ENCODE measurements at places on chromosomes 13 and 19.

DNA sequence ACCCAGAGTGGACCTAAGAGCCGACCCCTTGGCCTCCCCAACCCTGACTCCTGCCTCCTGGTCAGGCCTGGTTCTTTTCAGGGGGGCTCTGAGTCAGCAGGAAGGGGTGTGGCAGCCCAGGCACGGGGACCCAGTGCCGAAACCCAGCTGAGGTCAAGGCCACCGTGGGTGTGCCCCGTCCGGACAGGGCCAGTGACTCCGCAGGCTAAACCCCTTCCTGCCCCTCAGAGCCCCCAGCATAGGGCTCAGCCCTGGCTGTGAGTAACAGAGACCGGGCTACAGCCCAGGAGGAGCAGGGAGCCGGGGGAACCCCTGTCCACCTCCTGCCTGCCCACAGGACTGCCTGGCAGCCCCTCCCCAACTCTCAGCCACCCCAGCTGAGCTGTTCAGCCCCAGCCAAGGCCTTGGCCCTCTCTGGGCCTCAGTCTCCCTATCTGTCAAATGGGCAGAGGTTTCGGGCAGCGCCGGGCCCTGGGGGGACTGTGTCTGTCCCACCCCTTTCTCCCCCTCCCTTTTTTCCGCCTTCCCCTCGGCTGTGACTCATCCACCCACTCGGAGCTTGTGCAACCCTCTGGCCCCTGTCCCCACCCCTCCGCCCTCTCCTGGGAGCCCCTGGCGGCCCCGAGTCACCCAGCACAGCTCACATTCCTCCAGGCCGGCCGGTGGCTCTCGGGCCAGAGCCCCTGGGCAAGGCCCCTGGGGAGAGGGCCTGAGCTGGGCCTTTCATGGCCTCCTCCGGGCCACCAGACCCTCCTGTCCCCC, 8.6 kb downstream of the ZBTB7A start:
- peak; percentile 94 for DNase-seq

GRCh38 chr19:11814700-11815035, 595 bp downstream of the ZNF440 start:
- peak; percentile 23 for DNase-seq

DNA sequence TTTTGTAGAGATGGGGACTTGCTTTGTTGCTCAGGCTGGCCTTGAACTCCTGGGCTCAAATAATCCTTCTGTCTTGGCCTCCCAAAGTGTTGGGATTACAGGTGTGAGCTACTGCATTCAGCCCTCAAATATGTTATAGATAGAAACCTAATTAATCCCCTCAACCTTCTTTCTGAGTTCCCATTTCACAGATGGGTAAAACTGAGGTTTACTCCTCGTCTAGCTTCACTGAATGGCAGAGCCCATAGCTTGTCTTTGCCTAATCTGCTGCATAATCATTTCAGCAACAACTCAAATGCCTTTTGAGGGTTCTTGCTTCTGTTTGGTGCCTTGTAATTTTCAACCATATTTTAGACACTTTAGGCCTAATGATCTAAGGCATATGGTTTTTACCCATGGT, 36.0 kb upstream of the ADGRE1 start:
- DNase-seq = no peak

DNA sequence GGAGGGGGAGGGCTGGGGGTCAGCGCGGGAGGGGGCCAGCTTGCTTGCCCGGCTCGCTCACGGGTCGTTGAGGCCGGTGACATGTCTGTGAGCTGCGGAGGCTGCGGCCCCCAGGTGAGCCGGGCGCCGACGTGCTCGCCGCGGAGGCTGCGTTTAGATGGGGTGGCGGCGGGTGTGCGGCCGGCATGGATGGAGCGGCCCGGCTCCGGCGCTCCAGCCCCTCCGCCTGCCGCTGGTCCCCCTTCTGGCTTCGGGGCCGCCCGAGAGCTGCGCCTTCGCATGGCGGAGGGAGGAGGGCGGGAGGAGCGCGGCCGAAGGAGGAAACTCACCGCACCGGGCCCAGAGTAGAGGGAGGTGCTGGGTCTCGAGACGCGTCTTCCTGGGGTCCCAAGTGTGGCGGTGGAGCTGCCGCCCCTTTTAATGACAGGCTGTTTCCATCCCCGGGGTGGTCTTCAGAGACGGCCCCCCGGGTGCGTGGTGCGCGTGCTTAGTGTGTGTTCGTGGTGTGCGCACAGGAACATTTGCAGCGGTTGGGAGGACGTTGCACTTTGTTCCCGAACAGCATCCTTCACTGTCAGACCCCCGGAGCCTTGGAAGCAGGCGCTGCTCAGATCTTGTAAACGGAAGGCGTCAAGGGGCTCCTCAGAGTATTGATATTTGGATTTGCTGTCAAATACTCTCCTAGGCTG, at the start of gene AKAP11:
Gene AKAP11 (plus strand): TSS at position 38 of the 689 bp plus-strand sequence. CDS start 14,197 bp downstream, outside the sequence.
- peak; percentile 65 for DNase-seq

DNA sequence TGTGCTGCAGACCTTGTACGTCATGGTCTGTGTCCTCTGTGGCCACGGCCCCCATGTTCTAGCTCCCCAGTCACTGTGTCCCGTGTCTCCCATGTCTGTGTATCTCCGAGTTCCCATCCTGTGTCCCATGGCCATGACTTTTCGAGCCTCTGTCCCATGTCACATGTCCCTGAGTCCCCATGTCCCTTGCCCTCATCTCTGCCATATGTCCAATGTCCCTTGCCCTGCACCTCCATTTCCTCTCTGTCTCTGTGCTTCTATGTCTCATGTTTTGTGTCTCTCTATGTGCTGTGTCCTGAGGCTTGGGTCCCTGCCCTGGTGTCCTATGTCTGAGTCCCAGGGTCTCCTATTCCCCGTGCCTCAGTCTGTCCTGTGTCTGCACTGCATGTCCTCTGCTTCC, 2.0 kb downstream of the ATP4A start:
- no peak for DNase-seq

- no peak for DNase-seq
Measured at GRCh38 chr13:113939129-113939943, 34.5 kb downstream of the C13orf46 start.

DNA sequence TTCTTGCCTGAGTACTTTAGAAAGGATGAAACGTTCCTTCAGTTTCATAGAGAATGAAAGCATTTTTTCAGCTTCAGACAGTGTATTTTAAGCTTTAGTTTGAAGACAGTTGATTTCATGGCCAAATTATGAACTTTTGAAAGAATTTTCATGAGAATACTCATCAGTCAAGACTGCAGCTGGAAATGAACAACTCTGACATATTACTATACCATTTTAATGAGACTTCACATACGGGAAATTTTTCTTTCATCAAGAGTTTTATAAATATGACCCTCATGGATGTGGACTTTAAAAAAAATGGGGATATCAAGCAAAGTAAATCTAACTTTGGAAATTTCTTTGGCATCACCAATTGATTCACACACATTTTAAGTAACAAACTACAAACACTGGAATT, 6.4 kb downstream of the LATS2 start:
- DNase-seq = peak; percentile 51

GRCh38 chr13:19050901-19051300, 130.7 kb downstream of the TUBA3C start:
- DNase-seq = no peak

- no peak for DNase-seq
Measured at GRCh38 chr13:79585033-79585432, 104.1 kb downstream of the NDFIP2 start.

GRCh38 chr19:43311706-43312105, 41.8 kb upstream of the CD177 start:
- peak; percentile 66 for DNase-seq

DNA sequence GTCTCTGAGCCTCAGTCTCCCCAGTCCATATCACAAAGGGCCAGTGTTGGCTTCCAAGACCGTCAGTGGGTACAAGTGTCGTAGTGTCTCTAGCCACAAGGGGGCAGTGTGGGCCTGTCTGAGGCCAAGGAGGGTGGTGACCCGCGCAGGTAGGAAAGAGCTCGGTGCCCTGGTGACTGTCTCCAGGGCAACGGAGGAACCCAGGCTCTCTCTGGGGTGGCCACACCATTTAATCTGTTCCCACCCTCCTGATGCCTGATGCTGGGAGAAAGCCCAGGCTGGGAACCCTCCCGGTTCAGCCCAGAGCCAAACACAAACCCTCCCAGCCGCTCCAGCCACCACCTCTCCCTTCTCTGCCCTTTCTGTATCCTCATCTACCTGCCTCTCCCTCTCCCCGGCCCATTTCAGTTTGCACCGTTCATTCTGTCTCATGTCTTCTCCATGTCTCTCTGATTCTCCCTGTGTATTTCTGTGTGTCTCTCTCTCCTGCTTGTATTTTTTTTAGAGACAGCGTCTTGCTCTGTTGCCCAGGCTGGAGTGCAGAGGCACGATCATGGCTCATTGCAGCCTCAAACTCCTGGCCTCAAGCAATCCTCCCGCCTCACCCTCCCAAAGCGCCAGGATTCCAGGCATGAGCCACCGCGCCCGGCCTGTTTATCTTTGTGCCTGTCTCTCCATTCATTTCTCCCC, 17.5 kb upstream of the MEIS3 start:
- peak; percentile 58 for DNase-seq

DNA sequence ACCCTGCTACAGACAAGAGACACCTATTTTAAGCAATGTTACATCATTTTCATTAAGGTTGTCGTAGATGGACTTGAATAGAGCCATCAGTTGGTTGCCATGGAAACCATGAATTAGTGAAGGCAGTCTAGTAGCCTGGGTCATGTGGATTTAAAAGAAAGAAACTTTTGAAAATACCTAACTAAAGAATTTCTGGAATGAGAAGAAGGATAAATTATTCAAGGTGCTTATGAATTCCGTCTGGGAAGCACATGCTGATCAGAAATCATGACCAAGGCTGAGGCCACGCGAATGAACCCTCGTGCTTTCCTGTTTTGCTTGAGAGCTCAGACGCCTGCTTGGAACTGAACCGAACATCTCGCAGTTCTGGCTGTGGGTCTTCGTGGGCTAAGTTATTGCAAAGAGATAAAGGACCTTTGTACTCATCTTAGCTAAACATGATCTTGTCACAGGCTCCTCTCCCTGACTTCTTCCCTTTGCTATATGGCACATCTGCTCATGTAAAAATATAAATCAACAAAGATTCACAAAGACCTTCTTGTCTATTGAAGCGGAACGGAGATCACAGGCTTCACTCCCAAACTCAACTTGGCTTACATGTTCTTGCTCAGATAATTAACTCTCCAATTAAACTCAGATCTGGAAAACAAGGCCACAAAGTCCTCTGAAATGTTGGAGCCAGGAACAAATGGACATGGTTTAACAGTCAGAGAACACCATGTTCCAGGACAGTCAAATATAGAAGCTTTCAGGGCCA, 140.2 kb downstream of the NUFIP1 start:
- no peak for DNase-seq

DNA sequence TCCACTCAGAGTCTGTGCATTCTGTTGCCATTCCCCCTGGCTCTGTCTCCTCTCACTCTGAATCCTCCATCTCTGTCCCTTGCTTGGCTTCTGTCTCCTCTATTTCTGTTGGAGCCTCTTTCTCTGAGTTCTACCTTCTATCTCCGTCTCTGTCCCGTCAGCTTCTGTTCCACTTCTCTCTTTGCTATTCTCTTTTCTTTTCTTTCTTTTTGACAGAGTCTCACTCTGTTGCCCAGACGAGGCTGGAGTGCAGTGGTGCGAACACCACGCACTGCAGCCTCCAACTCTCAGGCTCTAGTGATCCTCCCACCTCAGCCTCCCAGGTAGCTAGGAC, 33.8 kb upstream of the LRRC4B start:
- DNase-seq = no peak

- DNase-seq = no peak
Measured at GRCh38 chr19:10637894-10638293, 12.5 kb downstream of the SLC44A2 start.

DNA sequence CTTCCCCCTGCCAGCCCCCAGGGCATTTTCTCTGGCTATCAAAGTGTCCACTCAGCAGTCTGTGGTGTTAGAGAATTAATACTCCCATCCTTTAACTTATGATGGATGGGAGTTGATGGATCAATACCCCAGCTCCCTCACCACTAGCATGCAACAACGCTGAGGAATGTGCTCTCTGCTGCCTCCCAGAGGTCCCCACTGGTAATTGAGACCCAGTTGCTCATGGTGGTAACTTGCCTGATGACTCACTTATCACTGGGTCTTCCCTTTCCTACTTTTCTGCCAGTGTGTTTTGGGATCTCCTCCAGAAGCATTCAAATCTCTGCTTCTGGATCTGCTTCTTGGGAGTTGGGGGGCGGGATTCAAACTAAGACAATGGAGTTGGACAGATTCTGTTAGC, 20.3 kb upstream of the CACNA1A start:
- peak; percentile 27 for DNase-seq

DNA sequence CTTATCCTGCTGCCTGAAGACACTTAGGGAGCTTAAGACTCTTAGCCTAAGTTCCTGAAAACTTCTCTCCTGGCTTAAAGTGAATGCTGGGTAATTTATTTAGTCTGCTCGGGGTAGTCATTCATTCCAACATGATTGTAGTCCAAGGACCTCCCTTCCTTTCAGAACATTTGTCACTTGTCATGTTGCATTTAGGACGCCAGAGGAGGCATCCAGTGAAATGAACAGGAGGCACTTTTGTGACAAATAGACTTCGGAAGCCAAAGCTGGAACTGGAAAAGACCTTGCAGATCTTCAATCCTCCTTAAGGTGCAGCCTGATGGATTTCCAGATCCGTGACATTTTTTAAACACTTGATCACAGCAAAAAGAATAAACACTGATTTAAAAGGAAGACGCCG, 95.1 kb downstream of the DNAJC15 start:
- no peak for DNase-seq

DNA sequence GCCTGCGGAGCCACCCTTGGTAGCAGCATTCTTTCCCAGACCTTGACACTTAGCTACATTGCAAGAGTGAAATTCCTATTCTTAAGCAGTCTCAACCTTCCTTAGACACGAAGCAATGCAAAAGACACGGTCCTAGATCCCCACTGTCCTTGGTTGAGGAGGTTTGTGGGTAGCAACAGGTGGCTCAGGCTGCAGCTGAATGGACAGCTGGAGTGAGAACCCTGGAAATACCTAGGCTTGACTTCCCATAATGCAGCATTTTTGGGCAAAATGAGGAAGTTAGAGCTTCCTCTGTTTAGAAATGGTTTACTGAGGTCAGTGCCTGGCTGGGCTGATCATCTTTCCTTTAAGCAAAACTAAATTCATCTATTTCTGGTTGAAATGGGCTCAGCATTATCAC, 296.6 kb downstream of the RFC3 start:
- no peak for DNase-seq

- peak; percentile 12 for DNase-seq
Measured at GRCh38 chr13:37595162-37595561, 3.4 kb downstream of the POSTN start.

DNA sequence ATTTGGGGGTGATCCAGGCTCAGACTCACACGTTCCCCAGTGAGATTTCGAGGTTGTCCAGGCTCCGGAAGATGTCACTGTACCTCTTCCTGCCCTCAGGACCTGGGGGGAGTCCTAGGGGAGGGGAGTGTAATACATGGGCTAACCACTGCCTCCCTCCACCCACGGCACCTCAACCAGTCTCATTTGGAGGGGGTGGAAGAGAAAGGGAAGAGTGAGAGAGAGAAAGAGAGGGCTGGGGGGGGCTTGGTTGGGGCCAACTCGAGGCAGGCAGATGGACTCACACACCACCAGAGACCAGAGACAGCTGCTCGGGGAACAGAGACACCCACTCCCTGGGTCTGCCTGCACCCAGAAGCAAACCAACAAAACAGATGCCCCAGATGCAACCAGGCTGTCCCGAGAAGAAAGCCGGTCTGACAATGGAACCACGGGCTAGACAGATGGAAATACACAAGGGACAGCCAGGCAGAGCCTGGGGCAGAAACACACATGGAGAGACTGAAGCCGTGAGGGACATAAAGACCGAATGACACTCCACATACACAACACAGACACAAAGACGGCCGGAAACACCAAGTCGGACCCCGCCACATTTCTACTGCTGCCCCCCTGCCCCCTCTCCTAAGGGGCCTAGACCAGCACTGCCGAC, 825 bp downstream of the GMIP start:
- DNase-seq = peak; percentile 27
